ENCODE measurements at places on chromosomes 16 and 17.

DNA sequence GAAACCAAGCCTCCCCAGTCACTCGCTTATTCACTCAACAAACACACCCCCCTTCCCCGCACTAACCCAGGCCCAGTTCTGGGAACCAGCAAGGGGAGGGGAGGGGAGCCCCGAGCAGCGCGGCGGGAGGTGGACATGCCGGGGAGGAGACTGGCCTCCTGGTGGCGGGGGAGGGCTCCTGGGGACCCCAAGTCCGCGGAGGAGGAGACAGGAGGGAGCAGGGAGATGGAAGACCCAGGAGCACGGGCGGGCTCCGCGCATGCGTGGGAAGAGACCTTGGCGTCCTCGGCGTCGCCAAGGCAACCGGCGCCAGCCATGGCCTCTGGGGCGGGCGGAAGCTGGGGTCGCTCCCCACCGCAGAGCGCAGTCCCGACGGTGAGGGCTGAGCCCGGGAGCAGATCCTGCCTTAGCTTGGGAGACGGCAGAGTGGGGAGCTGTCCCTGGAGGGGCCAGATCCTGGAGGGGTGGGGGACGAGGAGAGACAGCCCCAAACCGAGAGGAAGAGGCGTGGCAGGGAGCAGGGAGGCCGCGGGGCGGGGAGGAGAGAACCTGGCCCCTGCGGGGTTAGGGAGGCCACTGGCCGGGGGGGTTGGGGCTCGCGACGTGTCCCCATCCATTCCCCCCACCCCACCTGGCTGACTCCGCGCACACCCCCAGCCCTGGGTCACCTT lies at the start of gene PRR29:
PRR29 (plus strand) TSS at position 302 of the 671 bp plus-strand sequence; CDS start at position 316, 14 bp downstream.
- peak; percentile 13 for DNase-seq

DNA sequence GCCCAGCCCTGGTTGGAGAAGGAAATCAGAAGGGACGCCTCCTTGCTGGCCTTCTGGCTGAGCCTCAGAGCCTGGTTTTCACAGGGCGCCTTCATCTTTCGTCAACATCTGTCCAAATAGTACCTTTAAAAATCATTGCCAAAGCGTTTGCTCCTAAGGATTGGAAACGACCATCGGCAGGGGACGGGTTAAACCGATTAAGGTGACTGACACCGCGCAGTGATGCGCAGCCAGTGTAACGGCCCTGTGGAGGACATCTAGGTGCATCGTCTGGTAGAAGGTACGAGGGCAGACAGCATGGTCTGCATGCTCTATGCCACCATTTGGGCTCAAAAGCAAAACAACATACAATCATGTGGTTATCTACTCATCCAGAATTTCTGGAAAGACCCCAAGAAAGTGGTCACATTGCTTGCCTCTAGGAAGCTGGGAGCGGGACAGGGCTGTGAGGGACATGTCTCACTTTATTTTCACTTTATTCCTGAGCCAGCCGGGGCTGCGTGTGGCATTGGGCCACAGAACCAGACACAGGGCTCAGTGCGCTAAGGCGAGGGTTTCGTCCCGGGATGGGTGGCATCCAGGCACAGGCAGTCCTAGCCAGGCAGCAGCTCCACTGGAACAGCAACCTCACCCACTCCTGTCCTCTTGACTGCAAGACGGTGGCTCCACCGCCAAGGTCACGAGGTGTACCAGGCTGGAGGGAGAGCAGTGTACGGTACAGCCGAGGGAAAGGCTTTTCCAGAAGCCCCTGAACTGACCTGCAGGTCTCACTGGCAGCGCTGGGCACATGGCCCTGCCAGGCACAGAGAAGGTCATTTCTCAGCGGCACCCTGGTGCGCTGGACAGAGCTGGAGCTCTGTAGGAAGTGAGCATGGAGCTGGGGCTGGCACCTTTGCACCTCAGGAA lies 40.9 kb upstream of the JPH3 start:
- no peak for DNase-seq

DNA sequence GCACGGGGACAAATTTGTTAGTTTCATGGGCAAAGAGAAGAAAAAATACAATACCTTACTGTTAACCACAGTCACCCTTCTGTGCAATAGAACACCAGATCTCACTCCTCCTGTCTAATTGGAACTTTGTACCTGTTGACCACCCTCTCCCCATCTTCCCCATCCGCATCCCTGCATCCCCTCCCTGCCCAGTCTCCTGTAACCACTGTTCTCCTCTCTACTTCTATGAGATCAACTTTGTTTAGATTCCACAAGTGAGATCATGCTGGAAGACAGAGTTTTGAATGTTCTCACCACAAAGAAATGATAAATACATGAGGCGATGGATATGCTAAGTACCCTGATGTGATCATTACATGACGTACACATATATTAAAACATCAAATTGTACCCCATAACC lies 47.7 kb downstream of the CLEC16A start:
- DNase-seq, result peak; percentile 72

DNA sequence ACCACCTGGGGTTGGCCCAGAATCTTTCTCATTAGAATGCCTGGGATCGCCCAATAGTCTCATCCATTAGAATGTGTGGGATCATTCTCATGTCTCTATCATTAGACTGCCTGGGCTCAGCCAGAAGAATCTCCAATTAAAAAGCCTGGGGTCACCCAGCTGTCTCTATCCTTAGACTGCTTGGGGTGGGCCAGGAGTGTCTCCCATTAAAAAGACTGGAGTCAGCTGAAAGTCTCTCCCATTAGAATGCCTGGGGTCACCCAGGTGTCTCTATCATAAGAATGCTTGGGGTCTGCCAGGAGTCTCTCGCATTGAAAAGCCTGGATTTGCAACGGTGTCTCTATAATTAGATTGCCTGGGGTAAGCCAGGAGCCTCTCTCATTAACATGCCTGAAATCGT lies 2225.7 kb downstream of the TP53TG3F start:
- no peak for DNase-seq

DNA sequence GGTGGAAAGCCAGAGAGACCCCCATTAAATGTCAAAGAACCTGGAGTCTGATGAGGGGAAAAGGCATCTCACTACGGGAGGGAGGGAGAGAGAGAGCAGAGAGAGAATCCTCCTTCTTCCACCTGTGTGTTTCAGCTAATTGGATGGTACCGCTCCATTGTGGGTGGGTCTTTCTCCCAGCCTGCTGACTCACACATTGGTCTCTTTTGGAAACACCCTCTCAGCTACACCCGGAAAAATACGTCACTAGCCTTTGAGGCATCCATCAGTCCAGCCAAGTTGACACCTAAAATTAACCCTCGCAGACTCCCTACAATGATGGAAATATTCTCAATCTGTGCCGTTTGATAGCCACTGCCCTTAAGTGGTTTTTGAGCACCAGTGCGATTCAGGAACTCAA lies 100.4 kb downstream of the ELAC2 start:
- no peak for DNase-seq

DNA sequence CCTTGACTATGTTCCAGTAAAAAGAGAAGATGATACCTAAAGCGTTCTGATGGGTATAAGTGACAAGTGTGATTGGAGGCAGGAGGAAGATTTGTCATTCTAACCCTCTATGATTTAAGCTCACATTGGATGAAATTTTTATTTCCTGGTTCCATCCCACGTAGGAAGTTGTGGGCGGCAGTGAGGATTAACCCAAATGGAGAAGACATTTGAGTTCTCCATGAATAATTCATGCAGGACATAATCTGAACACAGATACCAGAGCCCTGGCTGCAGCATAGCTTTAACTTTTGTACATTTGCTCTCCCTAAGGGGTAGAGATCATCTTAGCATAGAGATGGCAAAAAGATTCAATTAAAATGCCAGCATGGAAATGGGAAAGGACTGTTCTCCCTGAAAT lies 146.3 kb downstream of the SLC39A11 start:
- DNase-seq, result no peak

DNA sequence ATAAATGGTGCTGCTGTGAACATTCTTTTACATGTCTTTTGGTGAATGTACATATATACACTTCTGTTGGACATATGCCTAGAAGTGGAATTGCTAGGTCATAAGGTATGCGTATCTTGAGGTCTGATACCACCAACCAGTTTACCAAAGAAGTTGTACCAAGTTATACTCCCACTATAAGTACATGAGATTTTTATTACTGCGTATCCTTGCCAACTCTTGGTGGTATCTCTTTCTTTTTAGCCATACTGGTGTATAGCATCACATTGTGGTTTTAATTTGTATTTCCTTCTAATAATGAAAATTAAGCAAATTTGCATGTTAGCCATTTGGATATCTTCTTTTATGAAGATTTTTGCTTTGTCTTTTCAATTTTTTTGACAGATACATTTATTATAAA lies 80.5 kb downstream of the ATF7IP2 start:
- no peak for DNase-seq

DNA sequence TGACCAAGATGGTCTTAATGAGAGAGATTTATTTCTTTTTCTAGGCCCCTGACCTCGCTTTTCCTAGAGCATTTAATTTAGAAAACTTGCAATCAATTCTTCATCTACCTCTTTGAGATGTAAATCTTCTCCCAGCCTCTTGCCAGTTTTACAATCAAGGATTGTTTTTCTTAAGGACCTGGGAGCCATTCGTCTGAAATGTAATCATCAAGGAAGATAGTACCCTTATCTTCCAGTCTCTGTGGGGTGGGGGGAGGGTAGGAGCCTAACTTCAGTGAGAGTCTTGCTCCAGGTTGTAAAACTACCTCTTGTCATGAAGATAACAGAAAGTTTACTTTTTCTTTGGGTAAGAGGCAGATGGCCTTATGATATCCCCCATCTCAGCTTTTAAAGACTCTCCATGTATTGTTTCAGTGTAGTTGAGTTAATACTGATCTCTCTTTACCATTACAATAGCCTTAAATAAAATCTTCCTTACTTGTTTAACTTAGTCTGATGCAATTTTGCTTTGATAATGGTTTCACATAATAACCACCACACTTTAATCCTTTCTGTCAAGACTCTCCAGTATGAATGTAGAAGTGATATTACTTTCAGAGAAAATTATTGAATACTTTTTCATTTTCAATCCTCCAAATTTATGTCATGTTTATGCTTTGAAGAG lies 110.2 kb upstream of the CPHXL start:
- no peak for DNase-seq

DNA sequence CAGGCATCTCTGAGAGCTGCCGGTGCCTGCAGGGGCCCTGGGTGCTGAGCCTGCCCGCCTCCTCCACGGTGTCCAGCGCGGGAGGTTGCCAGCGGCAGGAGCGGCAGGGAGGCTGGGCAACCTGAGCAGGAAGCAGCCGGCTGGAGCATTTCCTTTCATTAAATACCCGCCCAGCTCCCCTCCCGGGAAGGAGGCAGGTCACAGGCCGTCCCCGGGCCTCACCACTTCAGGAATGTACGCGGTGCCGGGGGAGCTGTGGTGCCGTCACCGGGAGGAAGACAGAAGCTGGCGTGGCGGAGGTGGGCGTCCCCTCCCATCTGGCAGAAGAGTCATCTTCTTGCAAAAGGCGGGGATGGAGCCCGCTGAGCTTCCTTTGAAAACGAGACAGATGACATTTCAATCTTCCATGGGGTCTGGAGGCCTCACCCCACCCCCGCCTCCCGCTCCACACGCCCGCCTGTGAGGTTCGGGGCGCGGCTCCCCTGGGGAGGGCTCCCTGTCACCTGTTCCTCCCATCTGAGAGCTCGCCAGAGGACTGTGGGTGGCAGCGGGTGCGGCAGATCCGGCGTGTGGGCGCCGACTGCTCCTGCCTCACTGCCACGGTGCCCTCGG lies 16.0 kb downstream of the SOX8 start:
- peak; percentile 65 for DNase-seq

DNA sequence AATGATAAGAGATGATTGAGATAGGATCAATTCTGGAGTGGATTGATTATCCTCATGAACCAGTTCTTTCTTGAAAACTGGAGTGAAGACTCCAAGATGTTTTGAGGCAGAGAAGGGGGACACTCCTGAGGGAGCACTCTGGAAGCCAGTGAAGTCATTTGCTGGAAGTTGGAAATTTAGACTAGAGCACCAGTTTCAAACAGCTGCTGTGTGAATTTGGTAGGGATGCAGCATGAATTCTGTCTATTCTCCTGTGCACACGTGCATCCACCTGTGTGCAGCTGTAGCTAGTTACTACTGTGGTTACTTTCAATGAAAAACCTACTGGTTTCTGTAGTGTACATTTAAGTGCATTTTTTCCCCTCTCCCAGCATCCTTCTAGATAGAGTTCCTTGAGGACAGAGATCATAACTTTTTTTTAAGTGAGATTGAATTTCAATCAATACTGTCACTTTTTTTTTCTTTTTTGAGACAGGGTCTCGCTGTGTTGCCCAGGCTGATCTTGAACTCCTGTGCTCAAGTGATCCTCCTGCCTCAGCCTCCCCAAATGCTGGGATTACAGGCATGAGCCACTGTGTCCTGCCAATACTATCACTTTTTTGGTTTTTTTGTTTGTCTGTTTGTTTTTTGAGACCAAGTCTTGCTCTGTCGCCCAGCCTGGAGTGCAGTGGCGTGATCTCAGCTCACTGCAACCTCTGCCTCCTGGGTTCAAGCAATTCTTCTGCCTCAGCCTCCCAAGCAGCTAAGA lies 65.9 kb downstream of the TUBD1 start:
- DNase-seq, result no peak

DNA sequence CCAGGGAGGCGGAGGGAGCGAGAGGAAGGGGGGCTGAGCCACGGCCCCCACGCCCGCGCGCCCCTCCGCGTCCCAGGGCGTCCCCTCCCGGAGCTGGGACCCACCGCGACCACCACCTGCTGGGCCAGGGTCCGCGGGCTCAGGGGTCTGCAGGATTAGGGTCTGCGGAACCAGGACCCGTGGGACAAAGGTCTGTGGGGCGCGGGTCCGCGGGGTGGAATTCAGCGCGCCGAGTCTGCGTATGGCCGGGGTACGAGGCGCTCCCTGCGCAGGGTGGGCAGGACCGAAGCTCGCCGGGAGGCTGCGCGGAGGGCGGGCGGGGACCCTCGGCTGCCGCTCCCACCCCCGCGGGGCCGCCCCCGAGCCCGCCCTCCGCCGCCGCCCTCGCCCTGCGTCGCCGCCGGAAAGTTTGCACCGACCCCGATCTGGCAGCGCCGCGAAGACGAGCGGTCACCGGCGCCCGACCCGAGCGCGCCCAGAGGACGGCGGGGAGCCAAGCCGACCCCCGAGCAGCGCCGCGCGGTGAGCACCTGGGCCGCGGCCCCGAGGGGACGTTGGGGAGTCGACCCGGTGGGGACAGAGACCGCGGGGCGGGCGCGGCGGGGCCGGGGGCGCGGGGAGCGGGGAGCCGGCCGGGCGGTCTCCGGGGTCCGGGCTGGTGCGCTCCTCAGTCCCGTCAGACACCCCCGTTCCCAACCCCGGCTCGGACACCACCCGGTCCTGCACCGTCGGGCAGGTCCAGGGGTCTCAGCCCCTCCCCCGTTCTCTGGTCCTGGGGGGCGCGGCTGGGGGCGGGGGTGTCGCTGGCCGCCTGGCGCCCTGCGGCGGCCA lies at the start of gene GCGR:
GCGR (plus strand) TSS at position 423 of the 831 bp plus-strand sequence. CDS start 4,869 bp downstream, outside the sequence.
- DNase-seq, result no peak

DNA sequence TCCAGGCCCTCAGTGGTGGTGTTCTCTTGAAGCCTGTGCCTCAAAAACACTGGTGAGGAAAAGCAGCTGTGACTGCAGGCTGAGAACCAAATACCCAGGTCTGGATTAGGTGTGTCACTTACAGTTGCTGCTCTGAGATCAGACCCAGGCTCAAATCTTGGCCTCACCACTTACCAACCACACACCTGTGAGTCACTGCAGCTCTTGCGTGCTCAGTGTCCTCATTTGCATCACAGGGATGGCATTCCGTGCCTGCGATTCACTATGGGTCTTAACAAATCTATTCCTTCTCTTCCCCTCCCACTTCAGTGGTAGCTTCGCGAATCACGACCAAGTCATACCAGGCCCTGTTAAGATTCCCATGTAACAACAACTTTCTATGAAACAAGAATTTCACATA lies 233.4 kb upstream of the HSBP1 start:
- DNase-seq, result peak; percentile 28

Measured in HFFc6 (cell line).